ENCODE measurements at places on chromosomes 5 and 9. TPM values are rescaled to one million over a fixed set of nuclear protein-coding genes. Genes with fewer than 3 reads are reported as not detected.

ANKRD20A1 gene
- not detected for total RNA-seq

MED7 gene
- total RNA-seq, result 12.4 TPM

ABO gene
- not detected for total RNA-seq

SPINK7 gene
- total RNA-seq, result not detected

SKIC3 gene
- 87.9 TPM for total RNA-seq

ARHGEF28 gene
- 11.2 TPM for total RNA-seq

HAVCR1 gene
- not detected for total RNA-seq

PCDHB10 gene
- 0.58 TPM for total RNA-seq

DRD1 gene
- total RNA-seq, result not detected

MAMDC2 gene
- total RNA-seq, result 0.86 TPM

CTNND2 gene
- total RNA-seq, result not detected

IL5 gene
- not detected for total RNA-seq

CYSTM1 gene
- 24.3 TPM for total RNA-seq

IL4 gene
- not detected for total RNA-seq

ANKRD34B gene
- not detected for total RNA-seq

ITK gene
- total RNA-seq, result not detected

SPATA31A3 gene
- not detected for total RNA-seq

EGR1 gene
- 11.5 TPM for total RNA-seq

CYLC2 gene
- total RNA-seq, result not detected

CER1 gene
- total RNA-seq, result not detected

UGT3A1 gene
- not detected for total RNA-seq

ELAVL2 gene
- total RNA-seq, result not detected

CAVIN4 gene
- not detected for total RNA-seq

SHROOM1 gene
- total RNA-seq, result 15.6 TPM

UTP15 gene
- 10.1 TPM for total RNA-seq
